ENCODE measurements at places on chromosomes 2 and 18. TPM values are rescaled to one million over a fixed set of nuclear protein-coding genes. Genes with fewer than 3 reads are reported as not detected.

DNA sequence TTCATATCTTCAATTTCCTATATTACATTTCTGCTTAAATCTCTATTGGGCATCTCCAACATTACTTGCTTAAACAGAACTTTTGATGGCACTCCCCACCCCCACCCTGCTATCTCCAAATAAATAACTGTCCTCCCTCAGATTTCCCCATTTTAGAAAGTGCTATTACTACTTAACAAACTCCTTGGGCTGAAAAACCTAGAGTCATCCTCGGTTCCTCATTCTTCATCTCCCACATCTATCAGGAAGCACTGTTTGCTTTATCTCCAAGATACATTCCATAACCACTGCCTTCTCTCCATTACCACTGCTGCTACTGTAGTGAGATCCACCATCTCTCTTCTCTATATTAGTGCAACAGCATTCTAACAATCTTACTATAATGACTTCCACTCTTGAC lies 150.4 kb upstream of the CYRIA start:
- no peaks in the 10 kb centered on the region for H3K27me3 ChIP-seq
- no peaks in the 10 kb centered on the region for H3K4me1 ChIP-seq
- DNase-seq = no peak
- H3K27ac ChIP-seq = no peak overlapping the region
- no peak overlapping the region for H3K4me3 ChIP-seq
- H3K36me3 ChIP-seq = no peaks in the 10 kb centered on the region

Gene LRRTM4
- 0.07 TPM for total RNA-seq

- H3K36me3 ChIP-seq = no peaks in the 10 kb centered on the region
- no peaks in the 10 kb centered on the region for H3K27me3 ChIP-seq
- no peak overlapping the region for H3K27ac ChIP-seq
- 0 out of 2 replicates have a peak, but pooled peaks cover 2% of the 10 kb centered on the region for H3K4me1 ChIP-seq
- H3K4me3 ChIP-seq = no peak overlapping the region
Observed at GRCh38 chr18:46152808-46153617, 48.8 kb downstream of the HAUS1 start.

Gene LIMS3
- 0.26 TPM for total RNA-seq

DNA sequence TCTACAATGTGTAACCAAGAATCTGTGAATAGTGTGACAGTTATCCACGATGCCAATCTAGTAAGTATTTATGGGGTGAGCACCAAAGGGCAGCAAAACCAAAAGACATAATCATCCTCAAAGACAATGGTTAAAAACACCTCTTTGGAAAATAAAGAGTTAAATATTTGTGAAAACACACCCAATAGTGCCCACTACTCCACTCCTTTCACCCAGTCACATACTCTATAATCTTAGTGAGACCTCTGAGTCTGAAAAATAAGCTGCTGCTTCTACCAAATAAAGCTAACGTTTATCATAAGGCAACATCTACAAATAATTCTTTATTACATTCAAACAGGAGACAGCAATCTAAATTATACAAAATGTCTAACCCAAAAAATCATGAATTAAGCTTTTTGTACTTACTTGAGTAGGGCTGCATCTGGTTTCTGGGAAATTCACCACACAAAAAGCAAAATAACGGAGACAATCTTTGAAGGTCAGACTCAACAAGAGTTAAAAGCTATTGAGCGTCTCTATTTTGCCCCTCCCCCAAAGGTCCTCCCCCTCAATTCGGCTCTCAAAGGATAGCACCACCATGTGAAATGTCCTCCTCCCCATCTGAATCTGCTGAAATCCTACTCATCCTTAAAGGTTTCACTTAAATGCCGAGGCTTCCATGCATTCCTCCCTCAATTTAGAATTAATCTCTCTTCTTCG lies 2.0 kb downstream of the RAPH1 start:
- DNase-seq = no peak
- no peaks in the 10 kb centered on the region for H3K36me3 ChIP-seq
- no peak overlapping the region for H3K4me3 ChIP-seq
- 0 out of 2 replicates have a peak, but pooled peaks cover 2% of the 10 kb centered on the region for H3K4me1 ChIP-seq
- H3K27me3 ChIP-seq = no peaks in the 10 kb centered on the region

DNA sequence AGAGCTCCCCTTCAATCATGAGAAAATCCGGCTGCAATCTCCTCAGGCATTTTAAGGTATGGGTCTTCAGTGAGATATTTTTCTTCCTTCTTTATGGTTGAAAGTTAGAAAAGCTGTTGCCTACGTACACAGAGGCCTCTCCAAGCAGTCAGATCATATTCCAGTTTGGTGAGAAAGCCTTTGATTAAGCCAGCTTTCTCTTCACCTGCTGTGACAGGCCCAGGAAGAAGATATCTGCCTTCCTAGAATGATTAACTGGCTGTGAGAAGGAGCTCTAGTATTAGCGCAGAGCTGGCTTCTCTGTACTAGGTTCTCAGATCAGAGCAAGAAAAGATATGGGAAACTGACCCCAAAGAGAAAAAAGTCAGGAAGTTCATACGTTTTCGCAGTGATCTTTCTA lies 585.0 kb upstream of the CHAC2 start:
- no peak overlapping the region for H3K4me3 ChIP-seq
- H3K27me3 ChIP-seq = no peaks in the 10 kb centered on the region
- no peak for DNase-seq

Gene INPP1
- total RNA-seq = 2.8 TPM

Data from Karpas-422 (cell line).